CD4-positive, alpha-beta T cell treated with Interferon alpha-2 for 1 hour (primary cell): ENCODE measurements at places on chromosomes 7 and 10.

GRCh38 chr10:22325272-22326144, 4.6 kb downstream of the BMI1 start:
- peak; percentile 87 for DNase-seq

GRCh38 chr10:103915796-103916195, 2.2 kb downstream of the STN1 start:
- DNase-seq, result peak; percentile 58

DNA sequence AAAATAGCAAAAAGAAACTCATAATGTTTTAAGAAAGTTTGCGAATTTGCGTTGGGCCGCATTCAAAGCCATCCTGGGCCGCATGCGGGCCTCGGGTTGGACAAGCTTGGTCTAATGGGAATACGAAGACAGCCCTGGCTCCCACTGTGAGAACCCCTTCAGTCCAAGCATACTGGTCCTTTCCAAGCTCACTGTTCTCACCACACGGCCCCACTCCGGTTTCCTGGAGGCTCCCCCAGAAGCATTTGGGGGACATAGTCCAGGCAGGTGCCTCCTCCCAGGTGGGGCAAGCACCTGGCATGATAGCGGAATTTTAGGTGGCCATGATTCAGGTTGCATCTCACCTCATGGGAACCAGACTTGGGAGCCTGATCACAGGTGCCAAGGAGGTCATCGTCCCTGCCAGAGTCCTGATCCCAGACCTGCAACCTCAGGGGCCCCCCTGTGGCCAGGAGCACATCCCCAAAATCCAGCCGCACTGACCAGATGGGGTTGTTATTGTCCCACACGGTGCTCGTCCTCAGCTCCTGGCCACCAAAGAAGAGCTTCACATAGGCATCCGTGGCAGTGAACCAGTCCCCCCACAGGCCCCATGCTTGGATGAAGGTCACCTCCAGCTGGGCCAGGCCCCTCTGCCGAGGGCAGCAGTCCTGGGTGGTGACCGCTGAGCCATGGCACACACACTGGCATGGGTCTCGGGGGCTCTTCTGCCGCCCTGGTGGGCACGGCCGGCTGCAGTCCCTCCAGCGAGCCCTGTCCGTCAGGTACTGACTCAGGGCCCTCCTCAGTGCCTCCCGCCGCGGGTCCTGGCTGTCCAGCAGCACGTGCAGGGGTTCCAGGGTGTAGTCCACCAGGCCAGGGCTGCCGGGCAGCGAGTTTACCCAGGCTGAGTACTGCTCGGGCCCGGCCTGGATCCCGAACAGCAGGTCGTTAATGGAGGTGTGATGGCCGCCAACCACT, 4.4 kb downstream of the PRF1 start:
- no peak for DNase-seq

DNA sequence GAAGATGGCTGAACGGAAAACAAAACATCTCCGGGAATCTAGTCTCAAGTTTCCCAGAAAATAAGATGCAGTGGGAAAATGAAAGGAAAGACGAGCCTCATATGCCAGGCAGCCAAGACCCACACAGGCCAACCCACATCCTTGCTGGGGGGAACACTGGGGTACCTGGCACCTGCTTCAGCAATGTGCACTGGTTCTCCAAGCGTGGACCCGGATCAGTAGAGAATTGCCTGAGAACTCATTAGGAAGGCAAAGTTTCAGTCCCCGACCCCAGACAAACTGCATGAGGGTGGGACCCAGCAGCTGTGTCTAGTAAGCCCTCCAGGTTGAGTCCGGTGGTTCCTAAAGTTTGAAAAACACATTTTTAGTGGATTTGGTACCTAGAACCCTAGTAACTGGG, 18.4 kb downstream of the FAM53B start:
- no peak for DNase-seq

DNA sequence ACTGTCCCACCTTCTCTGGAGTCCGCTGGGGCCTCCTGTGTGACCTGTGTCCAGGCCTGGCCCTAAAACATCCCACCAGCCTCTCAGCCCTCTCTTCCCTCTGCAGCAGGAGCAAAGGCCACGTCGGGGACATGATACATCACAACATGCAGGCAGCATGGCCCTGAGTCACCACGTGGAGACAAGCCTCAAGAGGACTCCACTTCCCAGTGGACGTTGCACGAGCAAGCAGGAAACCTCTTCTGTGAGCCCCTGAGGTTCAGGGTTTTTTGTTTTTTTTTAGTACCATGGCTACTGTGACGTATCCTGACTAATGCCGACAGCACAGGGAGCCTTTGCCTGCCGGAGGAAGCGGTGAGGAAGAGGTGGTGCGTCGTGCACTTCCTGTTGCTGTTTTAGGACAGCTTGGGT, 165.9 kb downstream of the DNAJB6 start:
- DNase-seq, result peak; percentile 82

DNA sequence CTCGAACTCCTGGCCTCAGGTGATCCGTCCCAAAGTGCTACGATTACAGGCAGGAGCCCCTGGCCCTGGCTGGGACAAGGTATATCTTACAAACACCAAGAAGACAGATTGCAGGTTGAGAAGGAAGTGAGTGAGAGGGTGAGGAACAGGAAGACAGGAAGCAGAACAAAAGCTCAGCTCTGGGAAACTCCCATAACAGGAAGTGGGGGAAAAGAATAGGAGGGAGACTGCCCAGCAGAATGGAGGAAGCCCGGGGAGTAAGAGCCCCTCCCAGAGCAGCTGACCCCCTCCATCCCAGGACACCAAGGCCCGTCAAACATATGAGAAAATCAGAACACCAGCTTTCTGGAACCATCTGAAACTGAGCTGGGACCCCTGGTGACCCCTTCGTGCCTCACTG, 2.9 kb downstream of the TECPR1 start:
- DNase-seq, result peak; percentile 10

- DNase-seq, result no peak
Measured at GRCh38 chr10:132478341-132479023, 59.1 kb upstream of the INPP5A start.

DNA sequence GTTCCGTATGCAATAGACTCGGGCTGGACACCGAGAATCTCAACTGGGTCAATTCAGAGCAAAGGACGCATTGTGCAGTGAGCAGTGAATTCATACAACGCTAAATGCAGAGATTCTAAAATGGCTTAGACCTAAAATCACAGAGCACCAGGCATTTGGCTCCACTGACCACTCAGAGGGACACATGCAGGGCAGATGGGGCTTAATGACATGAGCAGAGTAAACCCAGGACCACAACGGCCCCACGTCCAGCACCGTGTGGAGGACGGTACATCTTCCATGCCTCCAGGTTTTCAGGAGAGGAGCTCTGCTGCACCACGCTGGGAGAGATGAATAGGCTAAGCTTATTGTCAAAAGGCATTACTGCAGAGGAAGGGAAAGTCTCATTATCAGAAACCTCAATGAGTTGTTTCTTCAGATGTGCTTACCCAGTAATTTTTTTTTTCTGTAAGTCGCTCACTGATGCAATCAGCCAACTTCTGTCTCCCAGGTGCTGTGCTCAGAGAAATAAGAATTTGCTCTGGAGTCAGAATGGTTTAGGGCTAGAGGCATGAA, 555.0 kb downstream of the PTPRN2 start:
- no peak for DNase-seq

- DNase-seq, result no peak
Measured at GRCh38 chr7:27172315-27172774, 1.8 kb downstream of the HOXA10 start.

DNA sequence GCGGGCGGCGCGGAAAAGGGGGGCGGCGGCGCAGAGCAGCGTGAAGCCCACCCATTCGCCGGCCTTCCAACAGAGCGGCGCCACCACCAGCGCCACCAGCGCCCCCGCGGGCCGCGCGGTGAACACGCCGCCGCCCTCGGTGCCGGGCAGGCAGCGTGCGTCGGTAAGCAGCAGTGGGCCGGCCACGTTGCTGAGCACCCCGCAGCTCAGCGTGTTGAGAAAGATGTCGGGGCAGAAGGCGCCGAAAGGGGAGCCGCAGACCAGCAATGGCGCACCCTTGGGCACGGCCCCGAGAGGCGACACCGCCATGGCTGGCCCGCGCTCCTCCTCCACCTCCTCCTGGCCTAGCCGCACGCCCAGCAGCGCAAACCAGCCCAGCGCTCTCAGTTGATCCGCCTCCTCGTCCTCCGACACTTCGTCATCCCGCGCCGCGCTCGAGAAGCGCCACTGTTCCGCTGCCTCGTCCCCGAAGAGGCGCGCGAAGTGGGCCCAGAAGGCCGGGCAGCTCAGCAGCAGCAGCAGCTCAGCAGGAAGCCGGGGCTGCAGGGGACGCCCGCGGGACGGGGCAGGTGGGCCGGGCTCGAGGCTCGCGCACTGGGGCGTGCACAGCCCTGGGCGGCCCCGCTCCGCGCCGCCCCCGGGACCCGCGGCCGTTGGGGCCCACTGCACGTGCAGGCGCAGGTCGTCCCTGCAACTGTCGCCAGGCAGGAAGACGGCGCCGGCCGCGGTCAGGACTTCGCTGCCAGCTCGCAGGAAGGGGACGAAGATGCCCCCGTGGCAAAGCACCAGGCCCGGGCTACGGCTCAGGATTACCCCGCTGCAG, 623 bp downstream of the TYSND1 start:
- DNase-seq, result peak; percentile 64

DNA sequence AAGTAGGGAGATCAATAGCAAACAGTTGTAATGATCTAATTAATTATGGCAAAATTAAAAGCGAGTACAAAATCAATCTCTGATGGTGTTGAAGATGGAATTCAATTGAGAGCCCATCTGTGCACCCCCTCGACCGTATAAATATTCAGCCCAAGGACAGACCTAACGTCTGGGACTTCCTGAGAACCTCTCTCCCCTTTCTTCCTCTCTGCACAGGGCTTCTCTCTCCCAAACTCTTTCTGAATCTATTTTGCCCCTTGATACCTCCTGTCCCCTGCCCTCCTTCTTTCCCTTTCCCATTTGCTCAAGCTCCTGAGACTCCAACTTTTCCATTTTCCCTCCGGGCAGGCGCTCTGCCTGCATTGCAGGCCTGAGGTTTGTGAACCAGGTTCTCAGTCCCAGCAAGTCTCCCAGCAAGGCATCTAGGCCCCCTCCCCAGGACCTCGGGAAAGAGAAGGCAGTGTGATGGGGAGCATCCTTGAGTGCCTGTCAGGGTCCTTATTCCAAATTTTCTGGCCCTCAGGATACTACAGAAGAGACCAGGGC, 8.5 kb upstream of the PAX2 start:
- DNase-seq, result no peak

GRCh38 chr7:54783952-54784351, 24.9 kb upstream of the SEC61G start:
- DNase-seq, result no peak

- no peak for DNase-seq
Measured at GRCh38 chr7:24653316-24654085, 80.2 kb downstream of the PALS2 start.

- DNase-seq, result no peak
Measured at GRCh38 chr10:29948881-29949355, 110.5 kb downstream of the JCAD start.

DNA sequence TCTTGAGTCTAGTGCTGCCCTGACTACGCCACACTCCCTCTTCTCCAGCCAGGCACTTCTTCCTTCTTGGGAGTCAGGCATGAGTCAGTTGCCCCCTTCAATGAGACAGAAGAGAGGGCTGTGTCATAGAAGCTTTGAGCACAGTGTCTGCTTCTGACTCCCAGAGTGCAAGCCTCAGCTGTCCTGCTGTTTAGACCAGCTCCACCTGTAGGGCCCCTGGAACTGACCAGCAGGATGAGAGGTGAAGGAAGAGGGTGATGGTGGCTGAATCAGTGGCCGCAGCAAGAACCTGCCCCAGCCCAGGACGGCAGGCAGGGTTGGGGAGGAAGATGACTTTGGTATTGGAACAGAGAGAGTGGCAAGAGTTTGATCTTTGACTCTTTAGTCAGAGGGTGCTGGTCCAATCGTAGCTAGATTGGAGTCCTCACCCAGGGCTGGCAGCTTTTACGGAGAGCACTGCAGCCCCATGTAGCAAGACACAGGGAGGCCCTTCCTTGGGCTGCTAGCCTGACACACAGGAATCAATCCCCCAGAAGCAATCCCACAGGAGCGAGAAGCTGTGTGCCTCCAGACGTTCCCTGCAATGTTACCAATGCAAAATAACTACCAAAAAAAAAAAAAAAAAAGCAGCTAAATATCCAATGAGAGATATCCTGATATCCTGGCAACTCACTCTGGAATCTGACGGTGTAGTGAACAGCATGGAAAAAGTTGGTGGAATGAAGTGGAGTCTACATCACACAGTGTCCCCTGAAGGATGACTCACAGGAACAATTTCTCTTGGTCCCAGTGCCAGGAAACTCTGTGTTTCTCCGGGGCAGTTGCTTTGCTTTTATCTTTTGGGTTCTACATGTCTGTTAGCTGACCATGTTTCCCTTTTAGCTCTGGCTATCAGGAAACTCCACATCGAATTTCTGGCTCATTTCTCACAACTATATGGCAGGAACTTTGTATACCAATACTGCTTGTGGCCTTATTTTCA, 6.9 kb downstream of the C10orf62 start:
- DNase-seq, result no peak

GRCh38 chr10:55740110-55740509, 620.9 kb downstream of the ZWINT start:
- DNase-seq, result no peak

DNA sequence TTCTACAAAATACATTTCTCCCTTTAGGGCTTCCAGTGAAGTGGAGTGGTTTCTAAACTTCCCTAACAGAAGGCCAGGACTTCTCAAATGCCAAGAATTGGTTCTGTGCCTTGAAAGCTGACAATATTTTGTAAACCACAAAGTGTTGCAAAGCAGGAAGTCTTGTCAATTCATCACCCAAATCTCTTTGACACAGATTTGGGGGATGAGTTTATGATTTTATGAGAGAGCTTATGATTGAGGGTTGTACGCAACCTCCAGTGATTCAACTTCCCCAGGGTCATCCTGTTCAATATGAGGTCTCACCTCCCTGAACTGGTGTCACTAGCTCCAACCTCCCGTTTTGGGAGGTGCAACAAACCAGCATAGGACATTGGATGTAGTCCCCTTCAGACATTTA, 83.7 kb downstream of the PRLHR start:
- DNase-seq, result no peak

DNA sequence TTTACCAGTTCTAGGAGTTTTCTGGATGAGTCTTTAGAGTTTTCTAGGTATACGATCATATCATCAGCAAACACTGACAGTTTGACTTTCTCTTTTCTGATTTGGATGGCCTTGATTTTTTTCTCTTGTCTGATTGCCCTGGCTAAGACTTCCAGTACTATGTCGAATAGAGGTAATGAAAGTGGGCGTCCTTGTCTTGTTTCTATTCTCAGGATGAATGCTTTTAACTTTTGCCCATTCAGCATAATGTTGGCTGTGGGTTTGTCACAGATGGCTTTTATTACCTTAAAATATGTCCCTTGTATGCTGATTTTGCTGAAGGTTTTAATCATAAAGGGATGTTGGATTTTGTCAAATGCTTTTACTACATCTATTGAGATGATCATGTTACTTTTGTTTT, 223.2 kb upstream of the COBL start:
- DNase-seq, result no peak

- no peak for DNase-seq
Measured at GRCh38 chr7:24619978-24620377, 46.7 kb downstream of the PALS2 start.

GRCh38 chr10:70617798-70618568, 15.4 kb upstream of the PRF1 start:
- DNase-seq, result no peak

- no peak for DNase-seq
Measured at GRCh38 chr10:8876171-8876570, 821.7 kb downstream of the GATA3 start.

- no peak for DNase-seq
Measured at GRCh38 chr7:121544726-121545125, 148.6 kb upstream of the FAM3C start.
